GM13977 (cell line): ENCODE measurements at places on chromosomes 4 and X.

DNA sequence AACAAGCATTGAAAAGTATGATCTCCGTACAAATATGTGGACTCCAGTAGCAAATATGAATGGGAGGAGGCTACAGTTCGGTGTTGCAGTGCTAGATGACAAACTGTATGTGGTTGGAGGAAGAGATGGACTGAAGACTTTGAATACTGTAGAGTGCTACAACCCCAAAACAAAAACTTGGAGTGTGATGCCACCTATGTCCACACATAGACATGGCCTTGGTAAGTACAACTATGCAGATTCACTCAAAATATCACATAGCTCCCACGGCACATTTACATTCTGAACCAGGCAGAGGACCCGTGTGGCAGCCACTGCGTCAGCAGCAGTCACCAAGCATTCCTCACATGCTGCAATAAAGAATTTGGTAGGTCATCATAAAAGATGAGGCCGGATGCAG lies 41.3 kb downstream of the KLHL5 start:
- DNase-seq = no peak

- DNase-seq = no peak
These were observed 319 bp upstream of the MAGEH1 start for GRCh38 chrX:55451626-55451989.

- DNase-seq = no peak
These were observed 16.7 kb downstream of the NR3C2 start for GRCh38 chr4:148425327-148426110.

GRCh38 chr4:96175871-96176270 lies 336.0 kb downstream of the PDHA2 start:
- no peak for DNase-seq

DNA sequence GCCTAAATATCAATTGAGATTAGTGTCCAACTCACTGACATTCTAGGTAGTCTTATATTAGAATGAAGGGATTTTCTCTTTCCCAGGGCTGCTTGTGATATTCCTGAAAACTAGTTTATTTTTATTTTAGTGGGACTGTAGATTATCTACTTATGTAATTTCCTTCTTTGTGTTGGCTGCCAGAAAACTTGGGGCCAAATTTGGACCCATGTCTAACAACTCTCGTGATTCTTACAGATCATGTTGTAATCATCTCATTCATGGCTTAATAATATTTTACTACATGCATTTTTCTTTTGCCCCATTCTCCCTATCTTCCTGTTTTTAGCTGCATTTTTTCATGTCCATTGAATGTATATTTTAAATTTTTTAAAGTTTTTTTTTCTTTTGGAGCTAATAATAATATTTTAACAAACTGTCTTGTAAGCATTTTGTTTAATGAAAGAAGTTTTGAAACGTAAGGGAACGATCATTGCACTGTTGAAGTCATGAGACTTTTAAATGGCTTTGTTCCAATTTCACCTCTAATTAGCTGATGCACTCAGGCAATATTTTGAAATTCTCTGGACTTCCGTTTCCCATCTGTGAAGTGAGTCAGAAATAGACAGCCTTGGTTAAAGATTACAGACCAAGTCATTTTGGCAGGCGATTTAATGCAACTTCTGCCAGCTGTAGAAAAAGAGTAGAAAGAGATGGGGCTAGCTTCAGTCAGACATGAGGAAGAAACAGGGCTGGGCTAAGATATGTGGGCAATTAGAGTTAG lies 14.3 kb upstream of the TDO2 start:
- DNase-seq = no peak

- no peak for DNase-seq
These were observed 12.1 kb upstream of the SLAIN2 start for GRCh38 chr4:48329193-48329592.

- no peak for DNase-seq
These were observed 7.5 kb downstream of the SEPTIN6 start for GRCh38 chrX:119685225-119686066.

GRCh38 chrX:41382714-41383645 lies 49.0 kb downstream of the DDX3X start:
- DNase-seq = no peak

GRCh38 chr4:106305435-106306055 lies 10.5 kb downstream of the TBCK start:
- no peak for DNase-seq

DNA sequence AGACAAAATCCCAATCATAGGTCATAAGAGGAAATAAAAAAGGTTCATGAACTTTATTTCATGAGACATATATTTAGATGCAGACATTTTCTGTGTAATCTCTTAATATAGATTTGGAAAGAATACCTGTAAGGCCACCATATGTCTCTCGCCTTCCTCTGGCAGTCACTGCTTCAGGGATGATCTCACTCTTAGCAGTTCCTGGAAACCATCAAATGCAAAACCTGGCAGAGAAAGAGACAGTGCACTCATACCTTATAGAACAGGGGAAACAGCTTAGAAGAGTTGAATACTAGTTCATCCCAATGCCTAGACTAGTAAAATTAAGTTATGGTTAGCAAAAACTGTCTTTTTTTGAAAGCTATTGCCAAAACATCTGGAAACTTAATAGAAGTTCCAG lies 243.3 kb downstream of the GASK1B start:
- DNase-seq = no peak

- no peak for DNase-seq
These were observed 103.2 kb downstream of the KLHL8 start for GRCh38 chr4:87117051-87117731.

DNA sequence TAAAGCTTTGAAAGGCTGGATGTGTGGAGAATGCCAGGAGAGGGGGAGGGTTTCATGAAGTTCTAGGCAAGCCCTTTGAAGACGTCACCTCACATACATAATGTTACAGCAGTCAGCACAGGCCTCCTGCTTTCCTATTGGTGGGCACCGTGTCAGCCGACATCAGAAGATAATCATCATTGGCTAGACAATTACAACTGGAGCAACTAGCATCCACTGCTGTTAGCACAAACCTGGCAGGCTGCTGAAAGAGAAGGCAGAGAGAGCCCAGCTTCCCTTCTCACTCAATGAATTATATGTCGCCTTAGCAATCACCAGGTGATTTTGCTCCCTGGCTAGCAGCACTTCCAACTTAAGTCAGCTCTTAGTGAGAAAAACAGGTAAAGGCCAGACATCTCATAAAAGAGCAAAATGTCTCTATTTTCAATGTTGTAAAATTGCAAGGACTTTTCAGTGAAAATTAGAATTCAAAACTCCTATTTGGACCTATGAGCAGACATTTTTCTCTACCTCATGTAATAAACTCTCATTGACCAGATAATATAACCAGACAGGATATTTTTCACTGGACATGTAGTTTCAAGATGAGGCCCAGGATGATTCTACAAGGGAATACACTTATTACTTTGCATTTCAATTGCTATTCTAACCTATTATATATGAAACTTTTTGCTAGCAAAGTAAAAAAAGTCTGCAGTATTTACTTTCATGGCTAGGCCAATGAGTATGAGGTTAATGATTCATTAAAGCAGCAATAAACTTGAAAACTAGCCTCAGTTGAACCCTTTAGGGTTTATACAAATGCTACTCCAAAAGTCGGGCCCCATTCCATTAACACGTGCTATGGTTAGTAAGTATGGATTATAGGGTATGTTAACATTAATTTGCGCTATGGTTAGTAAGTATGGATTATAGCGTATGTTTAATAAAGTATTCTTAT lies 4.3 kb downstream of the ELOVL6 start:
- peak; percentile 83 for DNase-seq

DNA sequence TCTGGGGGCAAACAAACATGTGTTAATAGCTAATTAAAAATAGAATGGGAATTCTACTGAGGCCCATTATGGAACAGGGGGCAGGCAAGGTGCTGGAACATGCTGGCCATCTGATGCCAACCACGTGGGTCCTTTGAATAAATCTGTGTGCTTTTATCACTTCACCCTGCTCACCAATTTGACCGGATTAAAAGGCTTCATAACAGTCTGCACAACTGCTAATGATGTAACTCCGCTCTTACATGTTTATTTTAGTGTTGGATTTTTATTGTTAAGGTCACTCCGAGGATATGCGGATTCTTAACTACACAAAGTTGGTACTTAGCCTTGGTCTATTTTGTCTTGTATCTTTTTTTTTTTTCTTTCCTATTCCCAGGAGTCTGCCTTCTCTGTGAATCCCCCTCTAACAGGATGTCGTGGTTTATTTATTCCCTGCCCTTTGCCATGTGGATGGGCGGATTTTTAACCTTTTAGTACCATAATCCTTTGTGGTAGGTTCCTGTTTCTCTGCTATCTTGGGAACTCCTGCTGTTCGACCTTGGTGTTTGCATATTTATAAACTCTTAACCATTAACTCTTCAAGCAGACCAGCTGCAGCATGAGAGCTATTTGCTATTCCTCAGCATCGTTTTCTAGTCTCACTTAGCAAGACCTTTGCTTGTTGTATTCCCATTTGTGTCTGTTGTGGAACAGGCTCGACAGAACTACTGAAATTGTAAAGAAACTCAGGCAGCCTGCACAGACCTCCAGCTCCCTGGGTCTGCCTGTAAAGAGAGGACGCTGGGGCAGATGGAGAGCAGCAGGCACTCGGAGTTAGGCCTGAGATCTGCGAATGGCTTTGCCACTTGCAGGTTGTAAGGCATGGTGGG lies 38.0 kb downstream of the TRIM2 start:
- no peak for DNase-seq

GRCh38 chr4:67721315-67721769 lies 20.4 kb upstream of the UBA6 start:
- DNase-seq = no peak

DNA sequence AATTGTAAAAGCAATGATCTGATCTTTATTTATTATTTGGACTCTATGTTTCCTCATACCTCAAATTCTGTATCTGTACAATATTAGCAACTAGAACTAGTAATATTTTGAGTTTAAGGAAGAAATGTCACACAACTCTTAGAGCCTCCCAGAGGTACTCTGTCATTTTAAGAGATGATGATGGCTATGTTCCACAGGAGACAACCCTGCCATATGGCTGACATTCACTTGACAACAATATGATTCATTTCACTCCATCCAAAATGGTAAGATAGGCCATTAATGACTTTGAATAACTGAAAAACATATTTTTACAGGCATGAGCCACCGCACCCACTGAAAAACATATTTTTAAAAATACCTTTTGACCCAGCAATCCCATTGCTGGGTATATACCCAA lies 190.3 kb downstream of the MAML3 start:
- DNase-seq = no peak

DNA sequence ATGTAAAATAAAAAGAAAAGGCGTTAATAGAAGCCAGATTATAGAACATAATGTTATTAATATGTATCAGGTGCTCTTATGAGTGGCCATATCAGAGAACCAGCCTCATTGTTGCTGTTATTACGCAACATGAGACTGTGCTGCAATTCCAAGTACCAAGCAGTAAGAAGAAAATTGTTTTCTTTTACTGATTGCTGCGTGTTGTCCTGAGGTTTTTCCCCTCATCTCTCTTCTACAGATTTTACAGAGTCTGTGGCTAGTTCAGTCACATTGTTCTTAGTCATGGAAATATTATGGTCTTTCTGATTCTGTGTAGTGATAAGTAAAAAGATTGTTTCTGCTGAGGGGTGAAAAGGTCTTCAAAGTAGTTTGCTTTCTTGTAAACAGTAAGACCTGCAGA lies 55.9 kb downstream of the NPNT start:
- no peak for DNase-seq

DNA sequence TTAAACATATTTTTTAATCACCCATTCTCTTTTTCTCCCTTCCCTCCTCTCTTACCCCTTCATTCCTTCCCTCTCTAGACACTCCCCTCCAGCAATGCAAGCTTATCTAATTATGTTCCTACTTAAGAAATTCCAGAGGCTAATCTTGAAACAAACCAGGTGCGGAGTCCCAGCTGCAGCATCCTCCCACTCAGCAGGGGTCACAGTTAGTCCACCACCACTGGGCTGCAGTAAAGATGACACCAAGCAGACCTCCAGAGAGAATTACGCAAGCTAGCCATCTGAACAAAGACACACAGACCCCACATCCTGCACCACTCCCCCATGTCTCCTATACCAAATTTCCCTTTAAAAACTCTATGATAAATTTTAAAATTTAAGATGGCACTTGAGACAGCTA lies 13.9 kb upstream of the SEC24B start:
- no peak for DNase-seq

DNA sequence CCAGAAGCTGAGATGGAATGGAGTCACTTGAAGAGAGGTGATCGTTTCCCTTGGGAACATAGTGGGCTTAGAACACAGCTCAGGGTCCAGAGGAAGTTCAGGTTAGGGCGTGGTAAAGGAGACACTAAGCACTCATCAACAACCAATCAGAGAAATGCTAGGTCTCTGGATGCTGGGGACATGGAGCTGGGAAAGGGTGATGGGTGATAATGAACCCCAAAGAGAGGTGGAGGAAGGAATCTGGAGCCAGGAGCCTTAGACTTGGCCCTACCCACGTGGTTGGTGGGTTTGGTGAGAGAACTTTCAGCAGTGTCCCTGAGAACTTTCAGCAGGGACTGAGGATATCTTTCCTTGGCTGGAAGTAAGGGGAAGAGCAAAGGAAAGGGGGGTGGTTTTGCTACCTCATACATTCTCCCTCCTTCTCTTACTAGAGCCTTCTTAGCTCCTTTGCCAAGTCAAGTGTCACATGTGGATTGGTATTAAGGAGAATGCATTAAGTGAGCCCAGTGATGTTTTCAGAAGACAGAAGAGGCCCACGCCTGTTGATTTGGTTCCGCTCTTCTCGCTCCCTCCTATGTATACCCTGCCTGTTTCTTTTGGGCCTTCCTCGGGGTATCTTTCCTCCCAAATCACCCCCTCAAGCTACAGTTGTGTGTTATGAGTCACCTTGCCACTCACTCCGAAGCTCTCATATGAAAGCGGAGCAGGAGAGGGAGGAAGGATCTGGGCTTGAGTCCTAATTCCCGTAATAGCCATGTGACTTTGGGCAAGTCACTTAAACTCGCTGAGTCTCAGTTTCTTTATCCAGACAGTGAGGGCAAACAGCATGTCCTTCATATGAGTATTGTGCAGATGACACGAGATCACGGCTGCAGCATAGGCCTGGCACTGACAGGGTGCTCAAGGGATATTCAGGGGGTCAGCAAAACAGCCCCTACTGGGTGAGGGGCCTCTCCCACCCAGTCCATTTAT lies 63.1 kb downstream of the TSC22D3 start:
- no peak for DNase-seq

GRCh38 chr4:73648478-73648877 lies 28.2 kb upstream of the RASSF6 start:
- no peak for DNase-seq

DNA sequence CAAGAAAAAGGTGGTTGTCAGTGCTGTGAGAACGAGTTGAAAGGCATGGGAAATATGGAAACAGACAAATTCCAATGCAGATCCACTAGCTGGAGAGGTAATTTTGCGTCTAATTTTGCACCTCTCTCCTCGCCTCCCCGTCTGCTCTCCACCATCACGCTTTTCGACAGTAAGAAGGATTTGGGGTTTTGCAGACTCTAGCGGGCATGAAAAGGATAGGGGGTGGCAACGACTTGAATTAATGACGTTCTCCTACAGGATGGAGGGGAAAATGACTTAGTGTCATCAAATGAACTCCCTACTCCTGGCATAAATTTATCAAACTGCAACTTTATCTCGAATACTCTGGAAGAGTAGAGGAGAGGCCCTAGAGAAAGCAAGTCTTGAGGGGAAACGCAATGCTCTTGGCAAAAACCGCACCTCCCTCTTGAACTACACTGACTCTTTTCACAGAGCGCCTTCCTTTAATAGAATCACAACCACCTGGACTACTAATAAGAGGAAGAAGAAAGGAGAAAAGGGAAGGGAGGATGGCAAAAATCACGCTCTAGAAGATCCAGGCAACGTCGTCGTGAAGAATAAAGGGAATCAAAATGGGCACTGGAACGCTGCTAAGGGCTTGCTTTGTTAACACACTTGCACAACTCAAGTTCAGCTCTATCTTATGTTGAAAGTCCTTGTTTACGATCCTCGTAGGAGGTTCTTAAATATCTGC lies 871 bp upstream of the SLITRK2 start:
- no peak for DNase-seq

- DNase-seq = no peak
These were observed 166.3 kb downstream of the GALNTL6 start for GRCh38 chr4:171979461-171979860.
